ENCODE measurements at places on chromosomes 11 and 22.

DNA sequence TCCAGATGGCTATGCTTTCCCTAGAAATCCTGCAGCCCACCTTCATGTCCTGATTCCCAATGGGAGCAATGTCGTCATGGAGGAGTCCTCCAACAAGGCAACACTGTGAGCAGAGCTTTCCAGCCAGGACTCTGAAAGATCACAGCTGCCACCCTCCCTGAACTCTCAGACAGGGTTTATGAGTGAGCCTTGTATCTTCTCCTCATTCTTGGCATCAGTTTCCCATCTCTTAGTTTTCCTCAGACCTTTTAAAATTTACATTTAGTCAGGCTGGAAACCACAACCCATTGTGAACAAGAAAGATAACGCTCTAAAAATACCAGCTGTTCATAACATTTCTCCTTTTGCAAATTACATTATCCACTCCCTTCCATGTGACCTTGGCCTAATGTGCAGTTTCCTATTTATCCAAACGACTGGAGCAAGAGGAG, 15.6 kb upstream of the LYVE1 start:
- no peak for DNase-seq

DNA sequence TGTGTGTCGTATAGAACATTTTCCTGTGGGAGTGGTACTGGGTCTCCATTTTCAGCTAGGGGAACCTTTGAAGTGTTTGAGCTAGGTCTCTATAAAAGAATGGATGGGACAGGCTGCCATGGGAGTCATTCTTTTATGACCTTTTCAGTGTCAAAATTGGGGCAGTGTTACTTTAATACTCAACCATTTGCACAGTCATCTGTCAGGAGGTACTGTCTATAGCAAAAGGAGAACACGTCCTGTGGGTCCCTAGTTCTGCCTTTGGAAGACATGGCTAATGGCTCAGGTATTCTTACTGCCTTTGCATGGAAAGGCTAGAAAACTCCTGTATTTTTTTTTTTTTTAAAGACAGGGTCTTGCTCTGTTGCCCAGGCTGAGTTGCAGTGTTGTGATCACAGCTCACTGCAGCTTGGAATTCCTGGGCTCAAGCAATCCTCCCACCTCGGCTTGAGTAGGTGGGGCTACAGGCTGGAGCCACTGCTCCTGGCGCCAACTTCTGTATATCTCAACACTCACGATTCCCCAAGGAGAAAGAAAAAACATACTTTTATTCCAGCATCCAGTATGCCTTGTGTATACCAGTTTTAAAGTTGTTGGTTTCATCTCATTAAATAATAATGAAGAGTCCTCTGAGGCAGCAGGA, 2.1 kb upstream of the ATF4 start:
- DNase-seq = no peak

GRCh38 chr11:11895672-11896071, 53.9 kb downstream of the USP47 start:
- peak; percentile 15 for DNase-seq

DNA sequence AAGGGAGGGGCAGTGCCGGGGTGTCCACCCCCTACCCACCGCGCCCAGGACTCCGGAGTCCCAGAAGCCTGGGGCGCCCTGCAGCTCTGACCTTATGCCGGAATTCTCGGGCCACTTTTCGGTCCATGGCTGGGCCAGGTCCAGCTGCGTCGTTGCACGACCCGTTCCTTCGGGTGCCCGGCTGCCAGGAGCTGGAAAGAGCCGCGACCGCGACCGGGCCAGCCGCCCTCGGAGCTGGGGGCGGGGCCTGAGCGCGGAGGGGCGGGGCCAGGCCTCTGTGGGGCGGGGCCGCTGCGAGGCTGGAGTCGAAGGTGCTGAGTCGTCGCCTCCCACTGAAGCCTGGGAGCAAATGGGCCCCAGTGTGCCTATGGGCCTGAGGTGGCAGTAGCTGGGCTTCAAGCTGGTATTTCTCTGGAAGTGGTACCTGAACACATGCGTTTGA, at the start of gene USH1C:
Gene USH1C (minus strand): TSS at position 236 of the 442 bp plus-strand sequence. CDS start 109 bp downstream, at position 127.
- DNase-seq = peak; percentile 73

- DNase-seq = no peak
Measured at GRCh38 chr11:58649623-58650022, 27.2 kb downstream of the CNTF start.

DNA sequence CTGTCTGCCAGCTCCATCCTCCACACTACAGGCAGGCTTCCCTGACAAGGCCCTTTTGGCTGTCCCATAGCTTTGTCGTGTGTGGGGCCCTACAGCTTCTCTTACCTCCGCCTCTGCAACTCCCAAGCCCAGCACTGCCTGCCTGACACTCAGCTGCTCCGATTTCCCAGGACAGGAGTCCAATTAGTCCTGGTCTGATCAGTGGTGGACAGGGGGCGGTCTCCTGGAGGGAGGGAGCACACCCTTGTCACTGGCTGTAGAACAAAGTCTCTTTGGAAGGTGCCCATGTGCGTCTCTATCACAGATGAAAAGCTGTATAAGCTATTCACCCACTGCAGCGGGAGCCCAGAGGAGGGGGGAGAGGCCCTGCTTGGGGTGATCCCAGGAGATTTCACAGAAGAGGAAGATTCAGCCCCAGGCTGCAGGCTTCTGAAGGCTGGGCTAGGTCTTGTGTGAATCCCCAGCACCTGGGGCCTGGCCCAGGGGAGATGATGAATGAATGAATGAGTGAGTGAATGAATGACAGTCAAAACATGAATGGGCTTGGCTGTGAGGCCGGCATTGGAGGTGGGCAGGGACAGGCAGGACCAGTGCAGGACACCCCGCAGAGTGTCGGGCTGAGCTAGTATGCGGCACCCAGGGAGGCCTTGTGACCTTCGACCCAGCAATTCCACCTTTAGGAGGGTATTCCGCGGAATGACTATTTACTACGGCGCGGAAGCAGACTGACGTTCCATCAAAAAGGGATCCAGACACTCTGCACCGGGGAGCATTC, 142.4 kb downstream of the CACNA1I start:
- DNase-seq = no peak
